ENCODE measurements at places on chromosomes 13 and 19.
A peak's percentile ranks its signal among the peaks of the same experiment; 100 is the strongest.

GRCh38 chr13:110005563-110005962, 219.2 kb upstream of the IRS2 start:
- DNase-seq: no peak
- no peaks in the 10 kb centered on the region for H3K4me1 ChIP-seq
- H3K36me3 ChIP-seq: no peaks in the 10 kb centered on the region
- no peak overlapping the region for H3K27ac ChIP-seq

- H3K4me1 ChIP-seq: no peaks in the 10 kb centered on the region
- no peak overlapping the region for H3K27ac ChIP-seq
- H3K27me3 ChIP-seq: peaks cover 26% of the 10 kb centered on the region
Observed at GRCh38 chr13:106610486-106610885, 42.5 kb upstream of the ARGLU1 start.

DNA sequence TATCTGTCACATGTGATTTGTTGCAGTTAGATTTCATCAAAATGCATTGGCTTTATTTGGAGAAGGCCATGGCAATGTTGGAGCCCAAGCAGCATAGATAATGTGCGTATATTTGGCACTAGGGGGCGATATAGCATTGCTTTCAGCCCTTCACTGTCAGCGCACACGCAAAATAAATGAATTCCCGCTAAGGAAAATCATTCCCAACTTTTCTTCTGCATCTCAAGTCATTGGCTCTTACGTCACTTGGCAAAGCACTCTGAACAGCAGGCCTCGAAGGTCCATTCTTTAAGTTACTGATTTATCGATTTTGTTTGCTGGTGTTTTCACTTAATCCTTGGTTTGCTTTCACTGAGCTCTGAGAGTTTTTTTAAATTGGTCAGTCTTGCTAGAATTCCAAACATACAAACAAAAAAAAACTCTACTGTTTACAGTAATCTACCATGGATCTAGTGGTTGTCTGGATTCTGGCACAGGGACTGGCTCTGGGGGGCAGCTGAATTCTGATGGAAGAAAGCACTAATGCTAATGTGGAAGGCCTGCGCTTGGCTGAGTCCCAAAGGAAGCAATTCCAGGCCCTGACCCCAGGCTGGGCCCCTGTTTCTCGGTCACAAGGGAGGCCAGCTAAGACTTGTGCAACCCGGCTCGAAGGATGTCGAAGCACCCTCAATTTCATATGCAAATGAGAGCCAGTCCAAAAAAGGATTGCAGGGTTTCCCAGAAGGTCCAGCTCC, 97.7 kb upstream of the IPO5 start:
- H3K4me1 ChIP-seq: peaks cover 6% of the 10 kb centered on the region
- H3K4me3 ChIP-seq: no peak overlapping the region
- no peak overlapping the region for H3K27ac ChIP-seq
- no peaks in the 10 kb centered on the region for H3K36me3 ChIP-seq
- peaks cover 6% of the 10 kb centered on the region for H3K27me3 ChIP-seq

DNA sequence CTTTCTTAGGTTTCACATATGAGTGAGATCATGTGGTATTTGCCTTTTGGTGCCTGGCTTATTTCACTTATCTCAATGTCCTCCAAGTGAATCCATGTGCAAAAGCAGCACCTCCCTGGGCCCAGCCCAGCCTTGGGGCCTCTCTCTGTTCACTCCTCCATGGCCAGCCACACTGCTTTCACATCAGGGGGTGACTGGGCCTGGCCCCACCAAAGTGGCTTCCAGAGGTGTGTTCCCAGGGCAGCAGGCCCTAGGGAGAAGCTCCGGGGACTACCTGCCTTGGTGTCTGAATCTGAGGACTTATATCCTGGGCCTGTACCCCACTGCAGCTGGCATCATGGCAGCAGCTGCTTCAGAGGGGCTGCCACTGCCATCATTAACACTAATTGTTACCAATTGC, 829.9 kb upstream of the SLITRK5 start:
- H3K36me3 ChIP-seq: peaks cover 6% of the 10 kb centered on the region
- no peaks in the 10 kb centered on the region for H3K27me3 ChIP-seq
- H3K4me3 ChIP-seq: no peak overlapping the region
- no peaks in the 10 kb centered on the region for H3K4me1 ChIP-seq
- no peak for DNase-seq

DNA sequence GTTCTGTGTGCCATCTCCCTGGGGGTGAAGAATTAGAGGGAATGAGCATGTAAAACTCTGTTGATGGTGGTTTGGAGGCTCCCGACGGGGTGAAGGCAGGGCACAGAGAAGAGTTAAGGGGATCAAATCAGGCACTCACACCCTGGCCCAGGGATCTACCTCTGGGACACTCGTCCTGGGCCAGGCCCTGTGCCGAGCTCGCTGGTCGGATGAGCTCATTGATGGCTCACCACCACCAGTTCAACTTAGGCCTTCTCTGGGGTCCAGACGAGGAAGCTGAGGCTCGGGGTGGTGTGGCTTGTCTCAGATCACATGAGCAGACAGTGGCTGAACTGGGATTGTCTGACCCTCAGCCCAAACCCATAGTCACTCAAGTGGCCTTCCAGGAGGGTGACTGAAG, 1.6 kb downstream of the NACC1 start:
- no peaks in the 10 kb centered on the region for H3K27me3 ChIP-seq
- peaks cover 67% of the 10 kb centered on the region for H3K4me1 ChIP-seq
- H3K36me3 ChIP-seq: no peaks in the 10 kb centered on the region
- peak overlapping the region; percentile 82 for H3K4me3 ChIP-seq

DNA sequence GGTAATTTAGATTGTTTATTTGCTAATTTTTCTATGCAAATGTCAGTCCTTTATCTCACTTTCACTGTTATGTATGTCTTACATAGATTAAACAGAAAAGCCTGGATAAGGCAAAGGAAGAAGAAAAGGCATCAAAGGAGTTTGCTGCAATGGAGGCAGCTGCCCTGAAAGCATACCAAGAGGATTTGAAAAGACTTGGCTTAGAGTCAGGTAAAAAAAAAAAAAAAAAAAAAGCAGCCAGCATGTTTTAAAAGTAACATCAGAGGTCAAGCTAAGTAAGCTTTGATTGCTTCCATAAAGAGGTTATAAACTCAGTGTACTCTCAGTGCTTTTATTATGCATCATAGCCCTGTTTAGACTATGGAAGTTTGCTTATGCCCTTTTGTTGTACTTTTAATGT, 3.8 kb downstream of the WBP4 start:
- DNase-seq: no peak
- no peak overlapping the region for H3K27ac ChIP-seq
- peaks cover 13% of the 10 kb centered on the region for H3K4me1 ChIP-seq
- H3K27me3 ChIP-seq: no peaks in the 10 kb centered on the region
- no peak overlapping the region for H3K4me3 ChIP-seq

- no peaks in the 10 kb centered on the region for H3K27me3 ChIP-seq
- H3K4me1 ChIP-seq: no peaks in the 10 kb centered on the region
- H3K27ac ChIP-seq: no peak overlapping the region
- H3K4me3 ChIP-seq: no peak overlapping the region
- DNase-seq: no peak
Observed at GRCh38 chr13:76570510-76570971, 315.7 kb downstream of the KCTD12 start.

DNA sequence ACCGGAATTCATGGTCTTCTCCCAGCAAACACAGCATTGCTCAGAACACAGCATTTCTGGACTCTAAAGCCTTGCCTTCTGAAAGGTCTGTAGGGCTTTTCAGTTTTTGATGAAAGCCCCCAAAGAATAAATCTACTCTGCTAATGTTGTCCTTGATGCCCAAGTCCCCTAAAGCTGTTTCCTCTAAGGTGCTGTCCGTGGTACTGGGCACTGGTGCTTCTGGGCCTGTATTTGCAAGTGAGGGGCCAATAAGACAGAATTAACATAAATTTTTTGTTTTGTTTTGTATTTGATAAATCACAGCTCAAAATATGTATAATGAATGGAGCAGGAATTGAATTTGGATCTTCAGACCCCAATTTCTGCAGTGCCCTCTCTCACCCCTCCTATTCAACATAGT, 12.1 kb upstream of the LGALS13 start:
- no peak overlapping the region for H3K4me3 ChIP-seq
- H3K36me3 ChIP-seq: no peaks in the 10 kb centered on the region
- H3K27ac ChIP-seq: no peak overlapping the region
- H3K27me3 ChIP-seq: peaks cover 12% of the 10 kb centered on the region
- H3K4me1 ChIP-seq: no peaks in the 10 kb centered on the region

- H3K27me3 ChIP-seq: peaks cover under 1% of the 10 kb centered on the region
- no peak overlapping the region for H3K27ac ChIP-seq
- H3K4me1 ChIP-seq: no peaks in the 10 kb centered on the region
- no peak overlapping the region for H3K4me3 ChIP-seq
Observed at GRCh38 chr13:25347151-25347550, 24.6 kb upstream of the ATP8A2 start.

DNA sequence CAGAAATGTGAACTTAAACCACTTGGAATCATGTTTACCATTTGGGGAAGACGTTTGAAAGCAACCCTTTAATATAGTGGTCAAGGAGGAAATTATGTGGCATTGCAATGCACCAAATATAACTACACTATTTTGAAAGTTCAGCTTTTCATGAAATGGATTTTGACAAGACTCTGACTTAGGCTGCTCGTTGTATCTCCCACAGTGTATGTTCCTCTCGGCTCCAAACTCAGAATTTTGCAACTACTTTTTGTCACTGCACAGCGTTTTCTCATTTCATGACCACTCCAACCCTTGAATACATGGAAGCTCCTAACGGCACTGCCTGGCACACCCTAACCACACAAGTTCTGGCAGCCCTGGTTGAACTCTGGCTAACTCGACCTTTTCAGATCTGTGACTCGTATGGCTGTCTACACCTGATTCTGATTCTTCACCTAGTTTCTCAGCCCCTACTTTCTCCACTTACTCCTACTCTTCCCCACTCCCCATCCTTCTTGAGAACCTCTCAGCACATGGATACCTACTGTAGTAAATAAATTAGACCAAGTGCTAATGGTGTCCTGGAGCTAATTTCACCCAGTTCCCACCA, 7.0 kb upstream of the POMP start:
- peaks cover 7% of the 10 kb centered on the region for H3K36me3 ChIP-seq
- no peak overlapping the region for H3K4me3 ChIP-seq
- H3K4me1 ChIP-seq: peaks cover 17% of the 10 kb centered on the region
- no peak overlapping the region for H3K27ac ChIP-seq
- no peaks in the 10 kb centered on the region for H3K27me3 ChIP-seq

DNA sequence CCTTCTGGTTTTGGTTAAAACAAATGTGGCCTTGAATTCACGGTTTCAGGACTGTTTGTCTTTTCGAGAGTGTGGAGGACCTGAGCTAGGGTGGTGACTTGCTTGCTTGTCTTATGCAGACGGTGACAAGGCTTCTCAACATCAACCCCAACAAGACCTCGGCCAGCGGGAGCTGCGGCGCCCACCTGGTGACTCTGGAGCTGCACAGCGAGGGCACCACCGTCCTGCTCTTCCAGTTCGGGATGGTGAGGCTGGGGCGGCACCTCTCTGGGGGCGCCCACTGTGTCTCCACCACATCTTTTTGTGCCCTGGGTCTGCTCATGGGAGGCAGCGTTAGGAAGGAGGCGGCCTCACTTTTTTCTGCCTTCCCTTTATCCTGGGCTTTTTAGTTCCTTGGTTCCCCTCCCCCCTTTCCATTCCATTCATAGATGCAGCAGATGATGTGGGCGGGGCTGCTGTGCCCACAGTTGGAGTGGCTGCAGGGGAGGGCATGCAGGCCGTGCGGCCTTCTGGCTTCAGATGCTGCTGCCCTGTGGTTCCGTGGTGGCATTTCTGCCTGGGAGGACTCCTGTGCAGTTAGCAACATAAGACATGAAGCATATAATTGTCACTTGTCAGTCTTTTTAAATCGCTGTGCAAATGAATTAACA, 23.3 kb downstream of the LAMP1 start:
- H3K36me3 ChIP-seq: peaks cover 13% of the 10 kb centered on the region
- H3K27ac ChIP-seq: no peak overlapping the region
- H3K4me1 ChIP-seq: peaks cover 9% of the 10 kb centered on the region
- no peaks in the 10 kb centered on the region for H3K27me3 ChIP-seq

DNA sequence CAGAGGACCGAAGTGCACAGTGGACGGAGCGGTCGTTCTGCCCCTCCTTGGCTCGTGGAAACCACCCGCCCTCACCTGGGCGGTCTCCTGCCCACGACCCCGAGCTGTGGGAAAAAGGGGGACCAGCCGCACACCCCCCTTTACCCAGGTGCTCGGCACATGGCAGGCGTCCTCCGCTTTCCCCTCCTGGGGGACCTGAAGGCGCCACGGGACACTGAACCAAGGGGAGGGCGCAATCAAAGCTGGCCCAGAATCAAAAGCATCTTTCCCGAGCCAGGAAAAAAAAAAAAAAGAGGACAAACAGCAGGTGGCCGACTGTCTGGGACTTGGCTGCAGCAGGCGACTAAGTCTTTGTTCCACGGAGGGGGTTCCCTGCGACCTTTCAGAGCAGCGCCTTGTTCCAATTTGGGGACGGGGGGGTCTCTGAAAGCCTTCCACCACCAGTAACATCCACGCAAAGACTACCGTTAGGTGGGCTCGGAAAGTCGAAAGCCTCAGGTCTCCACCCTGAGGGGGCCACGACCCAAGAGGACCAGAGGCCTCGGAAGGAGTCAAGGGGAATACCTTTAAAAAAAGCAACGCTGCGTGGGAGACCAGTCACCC, 1.1 kb downstream of the MBD3 start:
- no peaks in the 10 kb centered on the region for H3K27me3 ChIP-seq
- H3K4me1 ChIP-seq: peaks cover 12% of the 10 kb centered on the region
- DNase-seq: no peak
- H3K36me3 ChIP-seq: no peaks in the 10 kb centered on the region

- no peak for DNase-seq
- no peak overlapping the region for H3K4me3 ChIP-seq
- no peaks in the 10 kb centered on the region for H3K36me3 ChIP-seq
- H3K27me3 ChIP-seq: no peaks in the 10 kb centered on the region
Observed at GRCh38 chr13:69198706-69199105, 908.9 kb upstream of the ATXN8OS start.

DNA sequence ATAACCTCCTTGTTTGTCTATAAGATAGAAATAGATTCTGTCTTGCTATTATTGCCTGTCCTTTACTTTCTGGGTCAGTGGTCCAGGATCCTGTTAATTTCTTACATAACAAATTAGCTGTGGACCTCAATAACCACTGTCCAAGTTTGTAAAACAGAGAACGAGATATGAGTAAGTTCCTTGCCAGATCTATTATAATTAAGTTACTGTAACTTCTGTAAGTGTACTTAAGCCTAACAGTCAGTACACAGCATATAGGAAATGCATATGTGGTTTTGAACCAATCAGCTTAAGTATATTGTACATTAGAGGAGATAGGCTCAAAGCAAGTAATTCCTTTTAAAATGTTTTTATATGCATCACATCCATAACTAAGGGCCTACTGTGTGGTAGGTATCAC, 34.9 kb downstream of the HTR2A start:
- no peak overlapping the region for H3K27ac ChIP-seq
- no peaks in the 10 kb centered on the region for H3K36me3 ChIP-seq
- no peak for DNase-seq
- peaks cover 22% of the 10 kb centered on the region for H3K27me3 ChIP-seq
- no peak overlapping the region for H3K4me3 ChIP-seq

DNA sequence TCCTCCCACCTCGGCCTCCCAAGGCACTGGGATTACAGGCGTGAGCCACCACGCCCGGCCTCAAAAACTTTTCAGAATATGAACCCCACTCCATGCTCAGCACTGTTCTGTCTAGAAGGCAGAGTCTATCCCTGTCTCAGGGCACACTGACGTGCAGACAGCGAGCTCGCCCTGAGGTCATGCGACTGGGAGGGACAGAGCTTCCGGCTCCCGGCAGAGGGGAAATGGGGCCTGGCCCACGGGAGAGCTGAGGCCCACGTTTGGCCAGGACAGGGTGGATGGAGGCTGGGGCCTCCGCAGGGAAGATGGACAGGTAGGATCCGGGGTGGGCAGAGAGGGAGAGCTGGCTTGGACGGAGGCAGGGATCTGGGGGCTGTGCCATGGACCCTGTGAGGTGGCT, 2.8 kb upstream of the AZU1 start:
- H3K4me1 ChIP-seq: no peaks in the 10 kb centered on the region
- no peak overlapping the region for H3K4me3 ChIP-seq
- H3K27ac ChIP-seq: no peak overlapping the region
- peak; percentile 39 for DNase-seq
- no peaks in the 10 kb centered on the region for H3K27me3 ChIP-seq
